SK-N-SH (cell line): ENCODE measurements at places on chromosomes 4 and X.

- no peaks in the 10 kb centered on the region for H3K4me1 ChIP-seq
- DNase-seq = no peak
- H3K36me3 ChIP-seq = no peaks in the 10 kb centered on the region
- H3K27ac ChIP-seq = no peak overlapping the region
Measured at GRCh38 chr4:36140421-36140820, 103.9 kb downstream of the ARAP2 start.

- H3K27ac ChIP-seq = no peak overlapping the region
- no peaks in the 10 kb centered on the region for H3K36me3 ChIP-seq
- DNase-seq = peak; percentile 55
- H3K27me3 ChIP-seq = no peaks in the 10 kb centered on the region; the same call in 1 of the 2 replicates
Measured at GRCh38 chr4:10164877-10165283, 48.3 kb upstream of the WDR1 start.

GRCh38 chrX:43849173-43849572, 33.1 kb downstream of the MAOB start:
- H3K4me3 ChIP-seq = no peak overlapping the region
- H3K27me3 ChIP-seq = no peaks in the 10 kb centered on the region
- no peaks in the 10 kb centered on the region for H3K4me1 ChIP-seq
- H3K36me3 ChIP-seq = no peaks in the 10 kb centered on the region

DNA sequence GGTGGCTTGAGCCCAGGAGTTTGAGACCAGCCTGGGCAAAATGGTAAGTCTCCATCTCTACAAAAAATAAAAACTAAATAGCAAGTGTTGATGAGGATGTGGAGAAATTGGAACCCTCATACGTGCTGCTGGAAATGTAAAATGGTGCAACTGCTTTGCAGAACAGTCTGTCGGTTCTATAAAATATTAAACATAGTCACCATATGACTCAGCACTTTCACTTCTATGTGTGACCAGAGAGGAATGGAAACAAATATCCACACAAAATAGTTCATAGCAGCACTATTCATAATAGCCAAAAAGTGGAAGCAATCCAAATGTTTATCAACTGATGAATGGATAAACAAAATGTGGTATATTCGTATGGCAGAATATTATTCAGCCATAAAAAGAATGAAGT, 60.8 kb upstream of the FMR1 start:
- H3K4me1 ChIP-seq = no peaks in the 10 kb centered on the region
- H3K4me3 ChIP-seq = no peak overlapping the region
- H3K27me3 ChIP-seq = no peaks in the 10 kb centered on the region
- H3K27ac ChIP-seq = no peak overlapping the region
- no peak for DNase-seq
- H3K36me3 ChIP-seq = no peaks in the 10 kb centered on the region

GRCh38 chr4:147760176-147760575, 28.3 kb downstream of the ARHGAP10 start:
- H3K36me3 ChIP-seq = no peaks in the 10 kb centered on the region
- H3K27ac ChIP-seq = no peak overlapping the region; the same call in 1 of the 2 replicates

- H3K27me3 ChIP-seq = no peaks in the 10 kb centered on the region
- no peaks in the 10 kb centered on the region for H3K36me3 ChIP-seq
- peaks cover 31% of the 10 kb centered on the region for H3K4me1 ChIP-seq
- peak overlapping the region; percentile 89 for H3K27ac ChIP-seq
- H3K4me3 ChIP-seq = no peak overlapping the region
Measured at GRCh38 chr4:76615999-76616398, 181.0 kb downstream of the SHROOM3 start.

DNA sequence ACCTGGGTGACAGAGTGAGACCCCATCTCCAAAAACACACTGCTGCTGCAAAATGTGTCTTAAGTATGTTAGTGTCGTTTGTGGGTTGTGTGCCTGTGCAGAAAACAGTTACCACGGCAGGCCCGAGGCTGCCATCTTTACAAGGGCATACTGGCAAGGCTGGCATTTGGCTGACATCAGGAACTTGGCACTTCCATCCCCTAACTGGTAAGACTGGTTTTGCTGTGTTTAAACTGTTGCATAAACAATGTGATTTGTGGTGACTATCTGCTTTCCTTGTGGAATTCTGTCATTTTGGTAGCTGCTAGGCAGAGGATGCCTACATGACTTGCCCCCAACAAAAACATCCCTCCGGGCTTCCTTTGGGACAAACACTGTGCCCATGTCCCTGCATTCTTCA, 12.3 kb downstream of the LRP2BP start:
- peaks cover 11% of the 10 kb centered on the region for H3K36me3 ChIP-seq
- H3K27ac ChIP-seq = no peak overlapping the region
- no peak for DNase-seq
- H3K4me1 ChIP-seq = peaks cover 3% of the 10 kb centered on the region; the same call in 1 of the 2 replicates

DNA sequence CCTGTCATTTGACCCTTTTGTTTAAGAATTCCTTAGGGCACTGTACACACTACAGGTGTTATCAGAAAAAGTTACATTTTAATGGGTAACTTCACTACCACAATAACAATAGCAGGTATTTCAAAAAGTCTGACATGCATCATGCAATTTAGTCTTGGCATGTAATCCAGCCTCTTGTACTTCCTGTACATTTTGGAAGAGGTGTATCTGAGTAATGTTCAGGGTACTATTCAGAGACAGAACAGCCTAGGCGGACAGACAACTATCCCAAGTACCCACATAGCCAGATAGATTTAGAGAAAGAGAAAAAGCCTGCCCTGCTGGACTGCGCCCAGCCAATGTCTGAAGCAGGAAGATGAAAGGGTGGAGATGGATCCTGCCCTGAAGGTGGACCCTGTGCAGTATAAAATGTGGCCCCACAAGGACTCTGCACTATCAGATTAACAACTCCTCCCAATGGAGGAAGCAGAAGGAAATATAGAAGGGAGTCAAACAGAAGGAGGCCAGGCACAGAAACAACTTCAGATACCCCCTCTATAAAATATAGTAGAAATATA, 8.5 kb downstream of the UGT2B7 start:
- H3K27ac ChIP-seq = no peak overlapping the region
- peaks cover 6% of the 10 kb centered on the region; the same call in 1 of the 2 replicates for H3K27me3 ChIP-seq
- no peak for DNase-seq
- no peaks in the 10 kb centered on the region for H3K4me1 ChIP-seq

DNA sequence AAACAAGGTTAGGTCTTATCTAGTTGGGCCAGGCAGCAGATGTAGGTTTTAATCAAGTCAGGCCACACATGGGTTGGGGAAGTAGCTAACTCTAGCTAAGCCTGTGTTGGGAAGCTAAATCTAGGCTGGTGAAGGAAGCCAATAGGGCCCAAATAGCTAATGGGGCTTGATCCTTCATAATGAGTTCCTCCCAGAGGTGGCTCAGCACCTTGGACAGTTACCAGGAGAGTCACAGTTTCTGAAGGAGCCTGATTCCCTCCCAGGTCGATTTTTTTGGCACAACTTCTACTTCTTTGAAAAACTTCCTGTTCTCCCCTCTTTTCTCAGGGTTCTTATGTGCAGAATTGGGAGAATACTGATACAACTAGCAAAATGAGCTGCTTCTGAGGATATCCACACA, 242.5 kb upstream of the PRPS2 start:
- DNase-seq = no peak
- no peak overlapping the region for H3K4me3 ChIP-seq
- H3K27me3 ChIP-seq = no peaks in the 10 kb centered on the region
- H3K36me3 ChIP-seq = no peaks in the 10 kb centered on the region

DNA sequence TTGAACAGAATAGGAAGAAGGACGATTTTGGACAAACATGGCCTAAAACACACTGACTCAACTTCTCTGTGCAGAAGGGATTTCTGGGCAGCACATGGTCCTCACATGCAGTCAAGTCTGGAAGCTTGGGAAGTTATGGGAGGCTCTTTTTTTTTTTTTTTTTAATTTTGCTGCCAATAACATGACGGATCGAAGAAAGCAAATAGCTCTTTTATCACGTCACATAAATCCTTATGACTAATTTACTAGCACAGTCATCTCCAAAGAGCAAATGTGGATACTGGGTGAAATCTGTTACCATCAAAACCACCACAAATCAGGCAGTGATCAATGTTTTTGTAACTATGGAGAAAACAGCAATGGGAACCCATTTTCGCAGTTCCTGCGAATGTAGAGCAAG, 193.3 kb upstream of the FAM9B start:
- H3K27ac ChIP-seq = no peak overlapping the region
- H3K4me1 ChIP-seq = no peaks in the 10 kb centered on the region
- no peak for DNase-seq

DNA sequence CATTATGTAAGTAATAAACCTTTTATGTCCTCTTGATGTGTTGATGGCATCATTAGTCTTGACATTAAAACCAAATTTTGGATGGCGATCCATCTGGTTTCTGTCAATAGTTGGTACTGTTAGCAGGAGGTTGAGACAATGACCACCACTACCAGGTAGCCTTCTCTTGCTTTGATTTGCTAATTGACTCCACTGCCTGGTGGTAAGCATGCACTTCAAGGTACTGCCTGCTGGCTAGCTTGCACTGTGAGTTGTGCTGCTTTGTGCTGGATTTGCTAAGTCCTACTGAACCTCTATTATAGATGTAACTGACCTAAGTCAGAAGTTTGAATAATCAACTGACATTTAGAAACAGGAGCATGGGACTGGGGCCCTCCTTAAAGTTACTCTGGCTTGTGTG, 46.3 kb downstream of the ATP1B4 start:
- H3K27ac ChIP-seq = no peak overlapping the region
- H3K4me3 ChIP-seq = no peak overlapping the region
- H3K27me3 ChIP-seq = peaks cover 4% of the 10 kb centered on the region; the same call in 1 of the 2 replicates
- no peak for DNase-seq
- no peaks in the 10 kb centered on the region for H3K36me3 ChIP-seq

DNA sequence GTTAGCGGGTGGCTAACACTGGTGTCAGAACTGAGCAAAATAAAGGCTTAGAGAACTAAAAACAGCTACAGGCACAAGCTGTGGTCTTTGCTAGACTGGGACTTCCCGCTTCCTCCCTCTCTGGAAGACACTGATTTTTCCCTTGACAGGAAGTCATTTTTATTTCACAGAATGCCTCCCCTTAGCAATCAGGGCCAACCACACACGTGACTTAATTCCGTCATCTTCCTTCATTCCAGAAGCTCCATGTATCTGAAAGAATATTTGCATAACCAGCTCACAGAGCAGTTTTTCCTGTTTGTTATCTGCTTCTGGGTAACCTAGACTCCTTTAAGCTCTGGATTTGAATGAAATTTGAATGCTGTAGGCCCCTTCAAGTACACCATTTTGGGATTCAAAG, 327.5 kb upstream of the FRG1 start:
- no peaks in the 10 kb centered on the region for H3K36me3 ChIP-seq
- DNase-seq = no peak
- H3K4me1 ChIP-seq = no peaks in the 10 kb centered on the region
- no peak overlapping the region for H3K27ac ChIP-seq
- H3K27me3 ChIP-seq = no peaks in the 10 kb centered on the region
- no peak overlapping the region for H3K4me3 ChIP-seq

DNA sequence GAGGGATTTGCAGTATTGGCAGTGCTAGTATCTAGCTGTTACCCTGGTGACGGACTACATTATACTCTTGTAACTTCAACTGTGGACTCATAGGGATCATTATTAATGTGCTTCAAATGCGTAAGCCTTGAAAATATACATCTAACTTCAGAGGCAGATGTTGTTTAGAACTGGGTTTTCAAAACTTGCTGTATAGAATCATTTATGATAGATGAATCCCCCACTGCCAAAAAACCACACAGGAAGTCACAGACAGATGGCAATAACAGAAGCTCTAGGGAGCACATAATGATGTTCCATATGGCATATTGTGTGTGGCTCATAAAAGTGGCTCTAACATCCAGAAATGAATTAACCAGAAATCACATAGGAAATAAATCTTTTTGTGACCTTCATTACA, 62.3 kb upstream of the RELL1 start:
- H3K4me3 ChIP-seq = no peak overlapping the region
- H3K36me3 ChIP-seq = no peaks in the 10 kb centered on the region
- H3K4me1 ChIP-seq = no peaks in the 10 kb centered on the region
- no peak for DNase-seq

DNA sequence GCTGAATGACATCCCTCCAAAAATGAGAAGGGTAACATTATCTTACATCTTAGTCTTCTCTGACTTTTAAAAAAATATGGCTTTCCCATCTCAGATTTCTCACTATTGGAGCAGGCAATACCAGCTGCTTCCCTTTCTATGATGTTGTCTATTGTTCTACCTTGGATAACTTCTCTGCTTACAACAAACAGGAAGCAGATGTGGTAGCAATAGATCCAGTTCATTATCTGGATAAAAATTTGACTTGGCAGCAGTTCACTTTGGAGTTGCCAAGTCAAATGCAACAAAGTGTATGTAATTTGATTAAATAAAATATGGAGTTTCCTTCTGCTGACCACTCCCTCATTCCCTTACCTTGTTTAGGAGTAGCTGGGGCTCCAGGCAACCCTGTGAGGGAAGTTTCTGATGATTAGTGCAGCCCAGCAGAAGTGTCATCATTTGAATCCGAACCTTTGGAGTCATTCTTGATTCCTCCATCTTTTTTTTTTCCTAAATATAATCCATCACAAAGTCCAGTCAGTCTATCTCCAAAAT, 72.0 kb upstream of the GPRIN3 start:
- DNase-seq = no peak
- H3K27me3 ChIP-seq = no peaks in the 10 kb centered on the region
- H3K36me3 ChIP-seq = no peaks in the 10 kb centered on the region
- no peaks in the 10 kb centered on the region for H3K4me1 ChIP-seq

DNA sequence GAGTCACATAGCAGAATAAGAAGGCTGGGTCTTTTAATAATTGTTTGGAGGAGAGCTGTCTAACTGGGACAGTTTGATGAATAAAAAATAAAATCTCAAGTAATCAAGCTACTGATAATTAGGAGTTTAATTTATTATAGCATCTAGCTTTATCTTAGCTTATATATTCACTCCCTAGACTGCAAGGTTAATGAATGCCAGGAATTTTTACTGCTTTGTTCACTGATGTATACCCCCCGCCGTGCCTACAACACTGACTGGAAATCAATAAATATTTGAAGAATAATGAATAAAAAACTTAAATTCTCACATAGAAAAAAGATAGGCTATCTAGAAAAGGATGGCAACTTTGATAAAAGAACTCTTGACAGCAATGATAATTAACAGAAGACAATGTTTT, 59.7 kb downstream of the IQCM start:
- no peak overlapping the region for H3K27ac ChIP-seq
- H3K4me3 ChIP-seq = no peak overlapping the region
- no peaks in the 10 kb centered on the region for H3K36me3 ChIP-seq
- DNase-seq = no peak
- no peaks in the 10 kb centered on the region for H3K4me1 ChIP-seq
- H3K27me3 ChIP-seq = no peaks in the 10 kb centered on the region
